Hair follicle dermal papilla cell (primary cell): ENCODE measurements at places on chromosomes 16 and 17. TPM values are rescaled to one million over a fixed set of nuclear protein-coding genes. Genes with fewer than 3 reads are reported as not detected.

Gene GAS7
- total RNA-seq: 32.1 and 48.0 TPM in 2 replicates

Gene GCGR
- not detected in 2 replicates for total RNA-seq

Gene YBX2
- total RNA-seq: not detected in 2 replicates

Gene CTRL
- total RNA-seq: 1.1 and 1.3 TPM in 2 replicates

Gene CCL16
- not detected in 2 replicates for total RNA-seq

Gene IL17C
- not detected in 2 replicates for total RNA-seq

Gene LITAFD
- not detected in 2 replicates for total RNA-seq

Gene MLYCD
- total RNA-seq: 3.6 and 4.9 TPM in 2 replicates

Gene TVP23C
- 34.5 and 38.0 TPM in 2 replicates for total RNA-seq

Gene LPO
- total RNA-seq: not detected in 2 replicates

Gene TAC4
- total RNA-seq: not detected in 2 replicates

Gene CCL5
- total RNA-seq: 0.16 TPM in 1 of 2 replicates, not detected in the other

Gene TERB1
- 0.12 and 0.16 TPM in 2 replicates for total RNA-seq

Gene CMTM3
- 35.6 and 40.9 TPM in 2 replicates for total RNA-seq

Gene JPT2
- total RNA-seq: 23.2 and 24.9 TPM in 2 replicates

Gene TMEM88
- 0.16 and 0.24 TPM in 2 replicates for total RNA-seq

Gene CCL7
- 0.24 TPM in 1 of 2 replicates, not detected in the other for total RNA-seq

Gene CES5A
- not detected in 2 replicates for total RNA-seq

Gene CRYBA1
- total RNA-seq: 0.32 and 0.97 TPM in 2 replicates

Gene CACNA1H
- under 0.01 TPM in 2 replicates for total RNA-seq
